Fibroblast of upper back skin (primary cell): ENCODE measurements at places on chromosomes 11 and 22.

GRCh38 chr11:12199231-12199948 is 89.0 kb downstream of the MICAL2 start:
- no peak for DNase-seq

GRCh38 chr11:121575250-121575962 is 122.6 kb upstream of the SORL1-AS1 start:
- DNase-seq, result peak; percentile 26

DNA sequence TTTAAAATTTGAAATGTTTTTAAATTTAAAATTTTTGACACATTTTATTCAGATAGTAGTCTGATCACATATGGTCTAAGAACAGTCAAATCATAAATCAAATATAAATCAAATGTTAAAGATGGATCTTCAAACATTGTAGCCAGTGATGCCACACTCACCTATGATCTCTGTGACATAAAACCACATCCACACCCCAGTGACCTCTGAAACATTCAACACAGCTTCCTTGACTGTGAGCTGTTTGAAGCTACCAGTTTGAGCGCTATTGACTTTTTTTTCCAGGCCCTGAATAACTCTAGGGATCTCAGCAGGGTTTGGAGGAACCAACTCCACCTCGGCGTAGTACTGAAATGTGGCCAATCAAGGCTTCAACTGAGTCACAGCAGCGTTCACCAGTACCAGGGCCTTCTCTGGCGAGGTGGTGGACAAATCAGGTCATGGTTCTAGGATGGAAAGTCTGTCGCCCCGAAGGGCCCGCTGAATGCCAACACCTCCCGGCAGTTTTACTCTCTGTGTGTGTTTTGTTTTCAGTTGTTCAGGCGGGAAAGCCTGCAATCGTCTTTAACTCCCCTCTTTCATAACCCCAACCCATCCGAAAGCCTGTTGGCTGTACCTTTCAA is 4.3 kb upstream of the MARK2 start:
- no peak for DNase-seq

DNA sequence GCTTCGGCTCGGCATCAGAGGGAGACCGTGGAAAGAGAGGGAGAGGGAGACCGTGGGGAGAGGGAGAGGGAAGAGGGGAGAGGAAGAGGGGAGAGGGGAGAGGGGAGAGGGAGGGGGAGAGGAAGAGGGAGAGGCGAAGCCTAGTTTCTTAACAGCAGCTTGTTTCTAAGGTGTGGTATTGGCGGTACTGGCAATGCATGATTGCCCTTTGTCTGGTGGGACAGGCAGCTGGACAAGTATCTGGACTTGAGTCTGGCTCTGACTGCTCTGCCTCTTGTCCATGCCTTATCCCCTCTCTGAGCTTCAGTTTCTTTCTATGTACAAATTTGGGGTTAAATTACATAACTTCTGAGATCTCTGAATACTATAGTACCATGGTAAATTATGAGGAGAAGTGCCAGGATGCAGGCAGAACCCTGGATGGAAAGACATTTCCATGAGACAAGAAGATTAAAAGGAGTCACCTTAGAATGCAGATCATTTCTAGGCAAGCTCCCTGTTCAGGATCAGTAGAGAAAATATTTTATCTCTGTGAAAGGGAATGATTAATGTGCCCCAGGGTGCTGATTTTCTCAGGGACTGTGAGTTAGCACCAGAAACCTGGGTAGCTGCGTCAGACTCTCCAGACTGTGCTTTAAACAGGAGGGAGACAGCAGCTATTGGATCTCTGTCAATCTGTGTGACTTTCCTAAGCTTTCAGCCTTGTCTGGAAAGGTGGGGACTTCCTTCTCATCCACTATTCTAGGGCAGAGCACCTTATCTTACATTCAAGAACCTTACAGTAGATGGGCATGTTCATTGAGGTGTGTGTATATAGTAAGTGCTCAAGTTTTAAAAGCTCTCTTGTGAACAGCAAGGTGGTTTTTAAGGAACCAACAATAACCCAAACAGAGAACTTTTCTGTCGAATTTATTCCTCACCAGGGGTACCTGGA is 31.9 kb upstream of the CCDC90B start:
- DNase-seq, result no peak

DNA sequence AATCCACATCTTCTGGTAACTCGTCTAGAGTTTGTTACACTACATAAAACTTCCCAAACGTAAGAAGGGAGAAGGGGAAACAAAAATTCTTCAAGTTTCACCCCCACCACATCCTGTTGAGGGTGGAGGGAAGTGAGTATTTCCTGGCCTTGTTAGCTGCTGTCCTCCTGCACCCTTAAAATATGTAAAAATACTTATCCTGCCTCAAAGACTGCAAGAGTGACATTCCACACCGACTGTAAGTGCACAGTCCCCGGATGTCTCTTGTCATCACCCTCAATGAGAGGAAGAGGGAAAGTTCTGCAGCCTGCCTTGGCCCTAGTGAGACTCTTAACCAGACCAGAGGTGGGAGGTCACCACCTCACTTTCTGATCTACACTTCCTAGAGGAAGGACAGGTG is 3.3 kb downstream of the TMEM121B start:
- no peak for DNase-seq

- DNase-seq, result peak; percentile 95
These were observed 275.0 kb upstream of the SESN3 start for GRCh38 chr11:95505927-95506426.

DNA sequence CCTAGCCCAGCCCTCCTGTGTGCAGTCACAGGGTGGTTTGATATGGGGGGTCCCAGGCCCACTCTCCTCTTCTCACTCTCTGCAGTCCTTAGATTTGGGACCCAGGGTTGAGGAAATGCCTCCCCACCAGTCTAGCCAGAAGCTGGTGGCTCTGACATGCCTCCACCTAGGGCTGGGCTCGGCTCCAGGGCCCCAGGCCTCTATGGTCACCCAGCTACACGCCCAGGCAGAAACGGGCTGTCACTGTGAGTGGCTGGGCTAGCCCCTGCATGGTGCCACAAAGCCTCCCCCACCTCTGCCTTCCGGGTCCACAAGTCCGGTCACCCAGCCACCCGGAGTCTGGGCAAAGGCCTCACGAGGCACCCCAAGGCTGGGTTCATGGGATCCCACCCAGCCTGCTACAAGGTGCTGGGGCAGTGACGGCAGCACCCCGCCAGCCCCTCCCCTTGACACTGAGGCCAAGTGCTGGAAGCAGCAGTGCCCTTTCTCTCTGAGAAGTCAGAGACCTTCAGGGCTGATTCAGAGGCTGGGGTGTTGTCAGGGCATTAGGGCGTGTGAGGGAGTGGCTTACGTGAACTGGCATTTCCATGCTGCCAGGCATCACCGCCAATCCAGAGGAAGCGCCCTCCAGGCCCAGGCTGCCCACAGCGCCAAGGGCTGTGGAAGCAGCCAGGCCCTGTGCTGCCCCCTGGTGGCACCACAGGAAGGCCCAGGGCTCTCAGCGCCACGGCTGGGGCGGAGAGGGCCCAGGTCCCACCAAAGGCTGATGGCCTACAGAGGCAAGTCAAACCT is 638 bp upstream of the PITPNM1 start:
- peak; percentile 72 for DNase-seq

GRCh38 chr11:106463796-106464201 is 386.3 kb downstream of the AASDHPPT start:
- DNase-seq, result no peak

GRCh38 chr11:61714916-61715315 is 34.7 kb downstream of the DAGLA start:
- no peak for DNase-seq

DNA sequence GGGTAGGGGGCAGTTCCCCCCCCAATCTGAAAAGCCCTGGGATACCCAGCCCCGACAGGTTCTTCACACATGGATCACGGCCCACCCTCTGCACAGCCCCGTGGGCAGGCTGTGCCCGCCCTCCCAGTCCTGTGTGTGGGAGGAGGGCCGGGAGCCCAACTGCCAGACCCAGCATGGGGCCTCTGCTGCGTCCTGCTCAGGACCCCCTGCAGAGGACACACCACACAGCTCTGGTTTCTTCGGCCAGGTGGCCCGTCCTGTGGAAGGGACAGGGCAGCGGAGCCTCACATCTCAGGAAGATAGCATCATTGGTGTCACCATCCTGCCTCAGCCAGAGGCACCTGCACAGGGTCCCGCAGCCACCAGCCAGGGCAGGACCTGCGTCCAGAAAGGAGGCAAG is 396.0 kb downstream of the TBC1D22A start:
- DNase-seq, result no peak

DNA sequence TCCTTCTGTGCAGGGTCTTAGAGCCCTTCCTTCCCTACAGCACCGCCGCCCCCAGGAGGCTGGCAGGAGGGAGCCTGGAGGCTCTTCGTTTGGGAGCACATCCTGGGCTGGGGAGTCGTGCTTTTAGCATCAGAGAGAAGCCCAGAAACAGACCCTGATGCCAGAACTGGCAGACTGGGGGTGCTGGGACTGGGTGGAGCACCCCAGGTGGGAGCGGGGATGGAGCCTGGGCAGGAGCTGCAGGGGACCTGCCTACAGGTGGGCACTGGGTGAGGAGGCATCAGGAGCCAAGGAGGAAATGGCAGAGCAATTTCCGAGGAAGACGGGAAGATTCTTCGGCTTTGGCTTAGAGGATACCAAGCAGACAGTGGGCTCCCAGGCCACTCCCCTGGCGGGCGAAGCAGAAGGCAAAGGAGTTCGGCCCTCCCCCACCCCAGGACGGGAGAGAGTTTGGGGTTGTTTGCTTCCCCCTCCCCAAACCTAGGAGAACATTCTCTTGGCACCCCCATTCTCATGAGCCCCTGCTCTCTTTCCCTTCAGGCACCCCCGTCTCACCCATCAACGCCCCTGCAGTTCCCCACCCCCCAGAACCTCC is 1.1 kb downstream of the SYT7 start:
- no peak for DNase-seq

DNA sequence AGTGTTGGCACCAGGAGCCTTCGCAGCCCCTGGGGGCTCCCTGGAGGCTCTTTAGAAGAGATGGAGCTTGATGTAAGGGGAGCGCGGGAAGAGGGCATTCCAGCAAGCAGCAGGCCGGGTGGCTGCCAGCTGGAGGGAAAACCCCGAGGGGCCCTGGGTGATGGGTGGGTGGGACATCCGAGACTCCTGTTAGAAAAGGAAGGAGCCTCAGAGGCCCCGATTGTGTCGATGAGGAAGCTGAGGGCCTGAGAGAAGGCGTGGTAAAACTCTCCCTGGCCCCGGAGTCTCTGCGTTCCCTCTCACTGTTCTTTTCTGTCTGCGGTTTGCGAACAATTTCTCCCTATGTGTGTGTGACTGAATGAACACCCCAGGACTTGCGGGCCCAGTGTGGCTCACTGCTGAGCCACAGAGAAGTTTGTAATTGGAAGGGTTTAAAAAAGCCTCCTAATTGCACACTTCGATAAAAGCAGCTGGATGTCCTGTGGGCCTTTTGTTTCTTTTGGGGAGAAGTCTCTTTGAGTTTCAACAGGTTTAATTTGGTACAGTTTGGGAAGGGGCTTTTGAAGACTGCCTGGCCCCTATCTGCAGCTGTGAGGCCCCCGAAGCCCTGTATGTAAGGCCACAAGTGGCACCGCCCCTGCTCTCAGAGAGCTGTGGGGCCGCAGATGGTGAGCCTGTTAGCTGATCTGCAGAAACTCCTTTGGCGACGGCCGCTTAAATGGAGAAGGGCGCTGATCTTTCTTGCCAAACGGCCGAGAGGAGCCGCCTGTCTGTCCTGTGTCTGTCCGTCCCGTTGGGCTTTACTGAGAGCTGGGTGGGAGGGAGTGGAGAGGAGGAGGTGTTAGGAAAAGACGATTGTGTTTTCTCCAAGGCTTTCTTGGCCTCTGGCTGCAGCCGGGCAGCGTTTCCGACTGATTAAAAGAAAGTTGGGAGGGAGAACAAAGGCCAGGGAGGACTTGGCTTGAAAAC is 2.0 kb downstream of the FBLN1 start:
- DNase-seq, result peak; percentile 83

- DNase-seq, result peak; percentile 85
These were observed 1041.0 kb upstream of the CNTN5 start for GRCh38 chr11:97979741-97980140.

DNA sequence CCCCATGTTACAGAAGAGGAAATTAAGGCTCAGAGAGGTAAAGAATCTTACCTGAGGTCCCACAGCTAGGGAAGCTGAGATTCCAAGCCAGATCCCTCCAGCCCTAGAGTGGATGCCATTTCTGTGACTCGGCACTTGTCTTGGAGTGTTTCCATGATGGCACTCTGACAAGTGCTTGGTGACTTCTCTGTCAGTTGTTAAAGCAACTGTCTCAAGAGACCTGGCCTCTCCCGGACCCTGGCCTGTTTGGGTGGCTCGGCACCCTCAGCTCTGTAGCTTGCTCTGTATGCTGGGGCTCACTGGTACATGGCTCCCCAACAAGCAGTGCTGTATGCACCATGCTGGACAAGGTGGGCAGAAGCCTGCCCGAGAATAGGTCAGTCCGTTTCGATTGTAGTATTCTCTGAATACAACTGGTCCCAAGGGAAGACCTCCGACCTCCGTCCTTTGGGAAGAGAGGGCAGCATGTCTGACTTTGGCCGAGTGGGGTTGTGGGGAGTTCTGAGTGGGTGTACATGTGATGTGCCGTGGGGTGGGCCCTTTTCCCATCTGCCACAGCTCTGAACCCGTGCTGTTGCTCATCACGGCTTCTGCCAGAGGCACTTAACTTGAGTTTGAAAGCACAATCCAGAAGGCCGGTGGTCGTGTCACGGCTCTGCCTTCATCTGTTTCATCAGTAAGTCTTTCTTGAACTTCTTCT is 12.4 kb downstream of the ACO2 start:
- DNase-seq, result peak; percentile 42

DNA sequence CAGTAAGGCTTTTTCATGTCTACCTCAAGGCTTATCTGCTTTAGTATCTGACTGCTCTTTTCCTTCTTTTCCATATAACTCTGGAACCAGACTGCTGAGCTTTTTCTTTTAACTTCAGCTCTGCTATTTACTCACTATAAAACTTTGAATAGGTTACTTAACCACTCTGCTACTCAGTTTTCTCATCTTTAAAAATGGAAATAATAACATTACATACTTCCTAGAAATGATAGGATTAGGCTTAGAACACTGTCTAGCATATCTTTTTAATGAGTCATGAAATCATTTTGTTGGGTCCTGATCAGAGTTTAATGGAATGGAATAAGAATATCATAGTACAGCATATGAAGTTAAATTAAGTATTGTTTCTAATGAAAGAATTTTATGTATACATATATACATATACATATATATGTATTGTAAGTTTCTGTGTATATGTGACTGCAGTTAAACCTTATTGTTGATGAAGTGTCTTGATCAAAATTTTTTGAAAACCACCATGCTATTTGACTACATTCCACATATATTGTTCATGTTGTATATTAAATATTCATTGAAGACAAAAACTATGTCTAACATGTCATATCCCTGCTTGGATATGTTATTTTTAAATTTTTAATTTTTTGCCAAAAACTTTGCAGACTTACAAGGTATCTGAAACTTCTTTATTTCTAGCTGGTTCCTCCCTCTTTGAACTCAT is 120.2 kb downstream of the METTL15 start:
- peak; percentile 62 for DNase-seq

DNA sequence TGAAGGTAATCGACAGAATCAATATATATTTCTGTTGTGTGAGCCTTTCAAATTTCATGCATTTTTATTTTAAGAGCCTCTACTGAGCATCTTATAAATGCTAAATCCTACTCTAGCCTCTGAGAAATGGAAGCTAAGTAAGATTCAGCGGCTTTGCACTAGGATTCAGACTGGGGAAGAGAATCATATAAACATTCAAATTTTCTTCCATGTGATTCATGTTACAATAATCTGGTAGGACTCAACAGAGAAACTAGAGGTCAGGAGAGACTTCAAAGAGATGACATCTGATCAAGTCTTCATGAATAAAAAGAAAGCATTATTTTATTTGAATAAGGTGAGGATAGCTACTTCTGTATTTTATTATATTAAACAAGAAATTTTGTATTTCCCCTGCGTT is 538.9 kb downstream of the DLG2 start:
- DNase-seq, result peak; percentile 53

- no peak for DNase-seq
These were observed 404.4 kb upstream of the ANO3 start for GRCh38 chr11:25927411-25927953.
